ENCODE measurements at places on chromosomes 13 and 19.

DNA sequence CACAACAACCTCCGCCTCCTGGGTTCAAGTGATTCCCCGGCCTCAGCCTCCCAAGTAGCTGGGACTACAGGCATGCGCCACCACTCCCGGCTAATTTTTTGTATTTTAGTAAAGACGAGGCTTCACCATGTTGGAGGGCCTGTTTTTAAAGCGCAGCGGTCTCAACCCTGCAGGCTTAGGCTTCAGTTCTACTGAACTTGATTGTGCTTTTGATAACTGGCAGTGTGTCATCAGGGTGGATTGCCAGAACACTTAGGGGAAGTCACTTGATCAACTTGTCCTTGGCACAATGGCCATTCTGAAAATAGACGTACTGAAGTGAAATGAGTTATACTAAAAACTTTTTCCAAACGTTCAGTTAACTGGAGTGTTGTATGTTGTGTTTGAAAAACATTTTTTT, 472.2 kb downstream of the KLF5 start:
- no peak for DNase-seq

DNA sequence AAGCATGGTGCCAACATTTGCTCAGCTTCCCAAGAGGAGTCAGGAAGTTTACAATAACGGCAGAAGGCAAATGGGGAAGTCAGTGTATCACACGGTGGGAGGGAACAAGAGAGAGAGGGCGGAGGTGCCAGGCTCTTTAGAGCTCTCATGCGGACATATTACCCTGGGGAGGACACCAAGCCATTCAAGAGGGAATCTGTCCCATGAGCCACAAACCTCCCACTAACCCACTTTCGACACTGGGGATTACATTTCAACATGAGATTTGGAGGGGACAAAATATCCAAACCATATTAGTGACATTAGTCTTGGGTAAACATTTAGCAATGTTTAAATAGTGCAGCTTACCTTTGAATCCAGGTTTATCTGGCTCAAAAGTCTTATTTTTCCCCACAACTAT, 69.9 kb downstream of the SLAIN1 start:
- DNase-seq = no peak

DNA sequence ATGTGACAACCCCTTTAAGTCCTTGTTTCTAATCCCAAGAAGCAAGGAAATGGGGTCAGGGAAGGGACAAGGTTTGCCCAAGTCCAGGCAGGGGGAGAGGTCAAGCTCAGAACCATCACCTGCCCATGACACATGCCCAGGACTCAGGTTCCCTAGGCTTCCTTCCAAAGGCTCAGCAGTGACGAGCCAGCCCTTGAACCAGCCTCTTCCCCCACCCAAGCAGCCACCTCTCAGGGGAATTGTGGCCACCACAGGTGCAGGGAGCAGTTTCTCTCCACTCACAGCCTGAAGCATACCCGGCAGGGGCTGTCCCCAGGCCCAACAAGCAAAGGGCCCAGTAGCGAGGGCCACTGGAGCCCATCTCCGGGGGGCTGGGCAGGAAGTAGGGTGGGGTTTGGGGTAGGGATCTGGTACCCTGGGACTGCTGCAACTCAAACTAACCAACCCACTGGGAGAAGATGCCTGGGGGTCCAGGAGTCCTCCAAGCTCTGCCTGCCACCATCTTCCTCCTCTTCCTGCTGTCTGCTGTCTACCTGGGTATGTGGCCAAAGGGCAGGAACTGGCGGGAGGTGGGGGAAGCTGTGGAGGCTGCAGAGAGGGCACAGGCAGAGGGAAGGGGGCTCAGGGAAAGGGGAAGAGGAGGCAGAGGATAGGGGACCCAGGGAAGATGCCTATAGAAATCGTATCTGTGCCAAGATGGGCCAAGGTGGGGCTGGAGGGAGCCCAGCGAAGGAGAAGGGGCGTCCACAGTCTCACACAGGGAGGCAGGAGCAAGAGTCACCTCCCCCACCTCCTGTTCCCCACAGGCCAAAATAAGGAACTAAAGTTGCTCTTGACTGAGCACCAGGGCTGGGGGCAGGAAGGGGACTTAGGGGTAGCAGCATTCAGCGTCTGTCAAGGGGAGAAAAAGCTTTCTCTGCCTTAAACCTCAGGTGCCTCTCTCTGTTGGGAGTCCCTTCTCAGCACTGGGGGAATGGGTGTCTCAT, at the start of gene CD79A:
TSS of gene CD79A (plus strand) at position 433 of the 986 bp plus-strand sequence. CDS start at position 459, 26 bp downstream.
- no peak for DNase-seq

- DNase-seq = no peak
These were observed 16.2 kb downstream of the TLE5 start for GRCh38 chr19:3045885-3046697.

DNA sequence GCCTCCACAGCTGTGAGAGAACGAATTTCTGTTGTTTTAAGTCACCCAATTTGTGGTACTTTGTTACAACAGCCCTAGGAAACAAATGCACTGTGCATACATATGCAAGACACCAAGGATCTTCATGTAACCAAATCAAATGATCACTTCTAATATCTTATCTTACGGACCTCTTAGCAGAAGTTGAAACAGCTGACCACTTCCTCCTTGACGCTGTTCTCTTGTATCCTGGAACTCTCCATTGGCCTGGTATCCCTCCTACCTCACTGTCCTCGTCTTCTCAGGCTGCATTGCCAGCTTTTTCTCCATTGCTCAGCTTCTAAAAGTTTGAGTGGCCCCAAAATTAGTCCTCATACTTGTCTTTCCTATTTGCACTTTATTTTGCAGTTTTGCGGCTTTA, 200.4 kb downstream of the DLEU7 start:
- DNase-seq = no peak

GRCh38 chr13:97266332-97266731, 44.2 kb downstream of the MBNL2 start:
- no peak for DNase-seq

GRCh38 chr13:29594303-29594709, 1.2 kb downstream of the SLC7A1 start:
- DNase-seq = no peak

- DNase-seq = no peak
These were observed 40.7 kb upstream of the SIN3B start for GRCh38 chr19:16788479-16788878.

DNA sequence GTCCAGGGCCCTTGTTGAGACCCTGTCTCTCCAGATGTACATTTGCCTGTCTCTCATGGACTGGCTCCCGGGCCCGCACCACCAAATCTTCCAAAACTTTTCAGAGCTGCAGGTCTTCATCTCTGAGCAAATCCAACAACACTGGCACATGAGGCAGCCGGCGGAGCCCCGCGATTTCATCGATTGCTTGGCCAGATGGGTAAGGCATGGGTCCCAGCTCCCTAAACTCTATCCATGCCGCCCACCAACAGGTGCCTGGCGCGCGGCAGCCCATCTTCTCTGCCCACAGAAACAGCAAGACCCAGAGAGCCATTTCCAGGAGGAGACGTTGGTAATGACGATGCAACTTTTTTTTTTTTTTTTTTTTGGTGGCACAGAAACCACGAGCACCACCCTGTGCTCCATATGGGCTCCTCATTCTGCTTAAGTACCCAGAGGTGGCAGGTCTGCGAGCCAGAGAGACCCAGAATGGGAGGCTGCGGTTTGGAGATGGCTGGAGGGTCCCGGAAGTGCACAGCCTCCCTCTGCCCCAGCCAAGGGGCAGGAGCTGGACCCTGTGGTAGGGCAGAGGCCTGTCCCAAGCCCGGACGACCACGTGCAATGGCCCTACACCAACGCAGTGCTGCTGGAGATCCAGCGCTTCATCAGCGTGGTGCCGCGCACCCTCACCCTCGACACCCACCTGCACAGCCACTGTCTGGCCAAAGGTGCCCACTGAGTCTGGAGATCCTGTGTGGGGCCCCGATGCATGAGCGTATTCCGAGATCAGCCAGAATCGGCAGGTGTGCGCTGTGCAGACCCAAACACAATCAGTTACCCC, 22.6 kb downstream of the CYP2F1 start:
- no peak for DNase-seq

- no peak for DNase-seq
These were observed 81.8 kb upstream of the CLDN10 start for GRCh38 chr13:95470574-95471366.

GRCh38 chr13:37526710-37527473, 71.7 kb downstream of the POSTN start:
- no peak for DNase-seq

DNA sequence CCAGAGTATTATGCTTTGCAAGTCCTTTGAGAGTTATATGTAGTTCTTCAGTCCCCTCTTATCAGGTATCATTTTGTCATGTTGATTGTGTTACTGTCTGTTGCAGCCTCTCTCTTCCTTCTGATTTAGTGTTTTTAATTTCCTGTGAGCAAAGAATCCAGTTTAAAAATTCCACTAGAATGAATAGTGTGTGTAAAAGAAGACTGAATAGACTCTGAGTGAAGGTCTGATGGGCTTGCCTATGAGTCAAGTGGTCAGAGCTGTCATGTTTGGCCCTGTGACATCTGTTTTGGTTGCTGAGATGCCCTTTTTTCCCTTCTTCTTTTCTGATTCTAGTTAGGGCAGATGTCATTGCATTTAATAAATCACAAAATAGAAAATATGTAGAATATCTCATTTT, 23.3 kb upstream of the KCTD4 start:
- DNase-seq = no peak

DNA sequence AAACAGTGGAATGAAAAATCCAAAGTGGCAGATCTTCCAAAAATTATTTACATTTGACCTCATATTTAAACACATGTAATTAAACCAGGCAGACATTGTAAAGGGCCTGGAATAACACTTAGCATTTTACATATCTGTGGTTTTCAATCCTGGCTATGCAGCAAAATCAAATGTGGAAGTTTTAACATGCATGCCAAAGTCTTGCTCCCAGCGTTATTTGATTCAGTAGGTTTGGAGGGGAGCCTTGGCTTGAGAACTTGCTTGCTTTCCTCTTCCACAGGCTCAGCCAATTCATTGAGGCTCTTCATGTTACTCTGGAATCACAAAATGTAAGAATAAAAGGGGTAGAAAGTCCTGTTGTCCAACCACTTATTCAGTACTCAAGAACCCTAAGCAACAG, 42.5 kb upstream of the INTS6 start:
- DNase-seq = no peak

- DNase-seq = no peak
These were observed 3.4 kb downstream of the FNDC3A start for GRCh38 chr13:48978942-48979601.

DNA sequence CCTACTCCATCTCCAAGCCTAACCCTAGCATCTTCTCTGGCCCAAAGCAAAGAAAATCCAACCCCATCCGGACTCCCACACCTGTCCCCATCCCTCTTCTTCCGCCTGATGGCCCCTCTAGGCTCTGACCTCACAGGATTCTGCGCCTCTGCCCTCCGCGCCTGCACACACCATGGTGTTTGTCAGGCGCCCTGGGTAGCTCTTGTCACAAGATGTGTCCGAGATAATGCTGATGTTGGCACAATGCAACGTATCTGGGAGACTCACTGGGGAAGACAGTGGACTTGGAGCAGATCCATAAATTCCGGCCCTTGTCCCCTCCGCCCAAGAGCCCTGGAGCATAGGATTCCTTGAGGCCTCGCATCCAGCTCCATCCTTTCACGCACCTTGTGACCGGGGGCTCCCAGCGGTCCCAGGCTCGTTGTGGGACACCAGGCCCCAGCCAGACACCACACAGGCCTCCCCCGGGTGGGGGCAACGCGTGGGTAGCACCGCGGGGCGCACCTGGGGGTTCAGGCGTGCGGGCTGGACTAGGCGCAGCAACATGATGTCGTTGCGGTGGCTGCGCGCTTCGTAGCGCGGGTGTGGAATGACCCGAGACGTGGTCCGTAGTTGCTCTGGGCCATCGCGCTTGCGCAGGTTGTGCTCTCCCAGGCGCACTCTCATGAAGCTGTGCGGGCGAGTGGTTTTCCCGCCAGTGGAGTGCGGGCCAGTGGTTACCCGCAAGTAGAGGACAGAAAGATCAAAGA, 3.1 kb upstream of the KLK1 start:
- no peak for DNase-seq

- DNase-seq = peak; percentile 51
These were observed 277.8 kb downstream of the FOXO1 start for GRCh38 chr13:40388617-40389016.

GRCh38 chr13:113601166-113602070, 16.9 kb downstream of the TFDP1 start:
- DNase-seq = no peak

DNA sequence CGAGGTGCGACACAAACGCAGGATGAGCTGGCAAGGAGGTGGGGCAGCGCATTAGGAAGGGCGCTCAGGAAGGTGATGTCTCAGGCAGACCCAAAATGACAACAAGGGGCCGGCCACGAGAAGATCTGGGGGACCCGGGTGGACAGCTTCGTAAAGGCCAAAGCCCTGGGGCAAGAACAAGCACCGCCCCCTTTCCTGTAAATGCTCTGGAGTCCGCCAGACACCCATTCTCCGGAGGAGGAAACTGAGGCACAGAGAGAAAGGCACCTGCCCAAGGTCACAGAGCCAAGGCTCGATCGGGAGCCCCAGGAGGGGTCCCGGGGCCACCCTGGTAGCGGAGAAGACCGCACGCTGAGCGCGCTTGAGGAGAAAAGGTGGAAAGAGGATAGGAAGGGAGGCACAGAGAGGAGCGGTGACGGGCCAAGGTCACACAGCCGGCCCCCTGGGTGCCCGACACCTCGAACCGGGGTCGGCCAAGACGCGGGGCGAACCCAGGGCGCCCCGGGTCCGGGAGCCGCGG, 571 bp downstream of the SAFB2 start:
- DNase-seq = no peak

- no peak for DNase-seq
These were observed 23.0 kb downstream of the CUL4A start for GRCh38 chr13:113232208-113233003.

DNA sequence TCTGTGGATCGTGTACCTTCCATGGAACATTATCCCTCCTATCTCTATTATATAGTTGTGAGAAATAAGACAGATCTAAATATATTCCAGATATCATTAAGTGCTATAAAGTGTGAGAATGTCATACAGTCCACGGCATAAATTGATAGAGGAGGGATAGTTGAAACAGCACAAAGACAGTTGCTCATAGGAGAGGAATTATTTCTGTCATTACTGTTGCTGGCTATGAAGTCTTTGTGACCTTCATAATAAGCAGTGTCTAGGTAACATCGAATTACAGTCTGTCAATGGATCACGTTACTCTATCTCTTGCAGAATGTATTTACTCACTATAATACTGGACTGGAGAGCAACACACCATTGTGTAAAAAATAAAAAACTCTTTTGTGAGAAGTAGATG, 671.5 kb upstream of the PCDH20 start:
- DNase-seq = no peak

DNA sequence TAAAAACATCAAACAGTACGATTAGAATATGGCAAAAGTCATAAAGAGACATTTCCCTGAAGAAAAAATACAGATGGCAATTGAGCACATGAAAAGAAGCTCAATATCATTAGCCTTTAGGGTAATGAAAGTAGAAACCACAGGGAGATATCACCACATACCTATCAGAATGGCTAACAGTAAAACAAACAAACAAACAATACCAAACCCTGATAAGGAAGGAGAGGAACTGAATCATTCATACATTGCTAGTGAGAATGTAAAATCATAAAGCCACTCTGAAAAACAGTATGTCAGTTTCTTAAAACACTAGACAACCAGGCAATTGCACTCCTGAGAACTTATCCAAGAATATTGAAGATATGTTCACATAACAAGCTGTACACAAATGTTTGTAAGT, 1342.5 kb upstream of the SLC10A2 start:
- DNase-seq = no peak

GRCh38 chr19:18541992-18542940, 1.1 kb downstream of the FKBP8 start:
- no peak for DNase-seq

Measured in stimulated activated CD4-positive, alpha-beta T cell treated with anti-CD3 and anti-CD28 coated beads, TNF-alpha, amount 100 ng/mL, for 4 hours (primary cell).